Thoracic aorta (tissue), 2 donors: ENCODE measurements at places on chromosomes 4 and X. TPM values are rescaled to one million over a fixed set of nuclear protein-coding genes. Genes with fewer than 3 reads are reported as not detected.

Gene ADRA2C
- total RNA-seq = 232 TPM

Gene CXCL10
- 1.3 TPM for total RNA-seq

Gene PROM1
- total RNA-seq = 3.2 TPM

Gene EDNRA
- total RNA-seq = 22.2 TPM

GRCh38 chrX:18983666-18984380 lies at the start of gene PHKA2:
Gene PHKA2, minus strand, starts transcription at chrX:18984114. Its CDS starts 182 bp downstream, at chrX:18983932.
- DNase-seq = peak; percentile 1

DNA sequence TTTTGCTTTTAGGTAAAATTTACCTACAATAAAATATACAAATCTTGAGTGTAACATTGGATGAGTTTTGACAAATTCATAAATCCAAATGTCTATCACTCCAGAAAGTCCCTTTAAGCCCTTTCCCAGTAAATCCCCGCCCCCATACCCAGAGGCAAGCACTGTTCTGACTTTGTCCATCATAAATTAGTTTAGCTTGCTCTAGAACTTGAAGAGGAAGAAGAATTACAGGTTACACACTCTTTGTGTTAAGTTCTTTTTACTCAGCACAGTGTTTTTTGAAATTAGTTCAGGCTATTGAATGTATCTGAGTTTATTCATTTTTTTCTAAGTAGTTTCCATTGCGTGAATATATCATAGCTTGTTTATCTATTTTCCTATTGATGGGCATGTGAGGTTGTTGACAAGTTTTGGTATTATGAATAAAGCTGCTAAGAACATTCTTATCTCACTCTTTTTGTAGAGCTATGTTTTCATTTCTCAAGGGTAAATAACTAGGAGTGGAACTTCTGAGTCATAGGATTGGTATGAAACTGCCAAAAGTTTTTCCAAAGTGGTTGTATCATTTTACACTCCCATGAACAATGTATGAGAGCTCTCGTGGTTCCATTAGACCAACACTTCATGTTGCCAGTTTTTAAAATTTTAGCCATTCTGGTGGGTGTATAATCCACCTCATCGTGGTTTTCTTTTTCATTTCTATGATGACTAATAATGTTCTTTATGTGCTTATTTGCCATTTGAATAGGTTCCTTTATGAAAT lies 22.4 kb upstream of the HPSE start:
- DNase-seq = no peak
